ENCODE measurements at places on chromosomes 11 and 22.

GRCh38 chr11:3095712-3096361, 38.6 kb upstream of the CARS1 start:
- no peak for DNase-seq

DNA sequence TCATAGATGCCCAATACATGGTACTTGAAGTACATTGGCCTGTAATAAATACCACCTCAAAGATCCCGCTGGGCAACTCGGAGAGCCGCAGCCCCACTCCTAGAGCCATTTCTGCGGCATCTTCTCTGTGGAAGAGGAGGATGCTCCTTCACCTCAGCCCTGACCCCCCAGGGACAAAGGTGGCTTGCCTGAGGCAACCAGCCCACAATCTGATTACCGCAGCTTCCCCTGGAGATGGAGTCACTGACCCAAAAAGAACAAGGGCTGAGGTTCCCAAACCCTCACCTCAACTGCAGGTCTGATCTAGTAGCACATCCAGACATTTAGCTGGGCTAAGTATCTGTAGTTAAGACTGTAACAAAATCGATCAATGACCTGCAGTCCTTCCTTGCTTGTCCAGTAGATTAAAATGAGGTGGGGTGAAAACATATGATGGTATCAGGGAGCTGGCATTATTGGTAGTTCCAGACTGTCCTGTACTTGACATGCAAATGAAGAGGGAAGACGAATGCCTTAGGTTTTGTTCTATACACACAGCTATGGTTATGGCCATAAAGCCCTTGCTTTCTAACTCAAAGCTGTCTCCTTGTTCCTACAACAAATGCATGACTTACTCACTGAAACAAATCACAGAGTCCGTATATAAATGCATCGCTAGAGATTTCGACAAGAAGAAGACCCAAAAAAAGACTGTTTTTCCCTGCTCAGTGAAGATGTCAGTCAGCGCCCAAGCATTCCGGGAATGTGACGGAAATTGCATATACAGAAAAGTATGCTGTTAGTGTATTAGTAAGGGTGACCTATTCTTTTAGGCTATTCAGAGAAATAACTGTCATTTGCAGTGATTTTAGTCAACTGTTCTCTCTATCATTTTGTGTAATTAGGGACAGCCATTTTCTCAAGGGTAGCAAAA, 33.7 kb downstream of the C11orf71 start:
- DNase-seq = no peak

GRCh38 chr11:68692115-68692514, 7.8 kb downstream of the GAL start:
- DNase-seq = no peak

DNA sequence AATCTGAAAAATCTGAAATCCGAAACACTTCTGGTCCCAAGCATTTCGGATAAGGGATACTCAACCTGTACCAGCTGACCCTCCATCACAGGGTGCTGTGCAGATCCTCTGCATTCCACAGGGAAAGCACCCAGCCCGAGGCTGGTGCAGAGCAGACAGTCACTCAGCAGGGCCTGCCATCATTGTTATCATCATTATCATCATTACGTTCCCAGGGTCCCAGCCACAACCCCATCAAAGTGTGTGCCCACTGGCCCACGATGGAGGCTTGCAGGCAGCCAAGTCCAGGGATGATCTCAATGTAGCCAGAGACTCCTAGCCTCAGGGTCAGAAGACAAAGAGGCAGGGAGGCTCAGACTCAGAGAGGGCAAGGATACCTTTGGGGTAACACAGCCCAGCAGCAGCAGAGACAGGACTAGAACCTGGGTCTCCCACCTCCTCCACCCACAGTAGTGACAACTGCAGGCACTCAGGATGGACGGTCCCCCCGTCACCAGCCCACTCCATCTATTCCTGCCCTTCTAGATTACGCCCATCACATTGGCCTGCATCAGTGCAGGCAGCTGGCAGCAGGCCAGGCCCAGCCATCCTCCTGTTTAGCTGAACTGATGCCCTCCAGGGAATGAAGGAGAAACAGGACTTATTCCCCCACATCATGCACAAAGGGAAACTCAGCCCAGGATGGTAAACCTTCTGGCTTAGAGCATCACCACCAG, 10.3 kb downstream of the GAL3ST1 start:
- no peak for DNase-seq

DNA sequence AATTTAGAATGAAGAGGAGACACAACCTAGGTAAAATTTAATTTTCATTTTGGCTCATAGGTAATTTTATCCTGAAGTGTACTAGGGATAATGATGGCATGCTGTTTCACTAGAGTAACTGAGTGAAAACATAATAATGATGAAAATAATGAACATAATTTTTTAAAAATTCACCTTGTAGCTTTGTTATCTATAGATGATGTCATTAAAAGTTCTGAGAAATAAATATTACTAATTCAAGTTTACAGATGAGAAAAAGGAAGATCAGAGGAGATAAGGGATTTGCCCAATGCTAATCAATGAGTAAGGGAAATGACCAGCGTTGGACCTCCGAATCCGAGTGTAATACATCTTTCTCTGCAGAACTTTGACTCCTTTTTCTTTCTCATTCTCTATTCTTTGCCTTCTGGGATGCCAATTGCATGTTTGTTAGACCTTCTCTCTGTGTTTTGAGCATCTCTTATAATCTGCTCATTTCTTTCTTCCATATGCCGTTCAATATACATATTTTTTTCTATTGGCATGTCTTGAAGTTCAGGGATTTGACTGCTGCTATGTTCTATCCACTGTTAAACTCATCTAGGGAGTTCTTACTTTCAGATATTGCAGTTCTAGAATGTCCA, 186.5 kb downstream of the SNX19 start:
- no peak for DNase-seq

- no peak for DNase-seq
These were observed 35.6 kb downstream of the NXPE1 start for GRCh38 chr11:114524122-114524521.

GRCh38 chr11:79076526-79077115, 364.2 kb downstream of the TENM4 start:
- DNase-seq = no peak

- DNase-seq = no peak
These were observed 3.3 kb downstream of the CARD10 start for GRCh38 chr22:37515901-37516300.

- no peak for DNase-seq
These were observed 962.3 kb downstream of the TBC1D22A start for GRCh38 chr22:47724751-47725150.

DNA sequence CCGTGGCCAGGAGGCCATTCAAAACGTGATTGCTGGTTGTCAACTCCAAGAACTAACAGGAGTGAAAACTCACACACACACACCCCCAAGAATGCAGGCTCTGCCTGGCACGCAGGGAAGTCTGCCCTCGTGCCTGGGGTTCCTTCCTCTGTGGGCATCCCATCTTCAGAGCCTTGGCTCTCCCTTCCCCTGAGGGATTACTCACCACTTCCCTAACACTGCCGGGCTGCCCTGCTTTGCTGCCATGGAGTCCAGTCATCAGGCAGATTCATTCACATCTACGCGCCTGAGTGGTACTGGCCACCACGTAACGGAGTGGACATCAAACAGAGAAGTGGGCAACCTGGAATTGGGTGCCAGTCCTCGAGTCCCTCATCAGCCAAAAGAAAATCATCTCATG, 120.7 kb upstream of the TMEM45B start:
- no peak for DNase-seq

DNA sequence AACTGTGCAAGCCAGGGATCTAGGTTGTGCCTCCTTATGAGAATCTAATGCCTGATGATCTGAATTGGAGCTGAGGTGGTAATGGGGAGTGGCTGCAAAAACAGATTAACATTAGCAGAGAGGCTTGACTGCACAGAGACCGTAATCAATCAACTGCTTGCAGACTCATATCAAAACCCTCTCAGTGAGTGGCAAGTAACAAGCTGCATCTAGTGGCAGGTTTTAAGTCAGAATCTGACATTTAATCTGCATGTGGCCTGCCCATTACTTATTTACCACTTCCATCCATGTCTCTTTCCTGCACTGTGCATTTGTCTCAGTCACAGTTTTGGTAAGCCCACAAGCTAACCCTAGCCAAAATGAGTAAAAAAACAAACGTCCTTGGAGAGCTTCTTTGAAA, 11.2 kb downstream of the C11orf58 start:
- no peak for DNase-seq

DNA sequence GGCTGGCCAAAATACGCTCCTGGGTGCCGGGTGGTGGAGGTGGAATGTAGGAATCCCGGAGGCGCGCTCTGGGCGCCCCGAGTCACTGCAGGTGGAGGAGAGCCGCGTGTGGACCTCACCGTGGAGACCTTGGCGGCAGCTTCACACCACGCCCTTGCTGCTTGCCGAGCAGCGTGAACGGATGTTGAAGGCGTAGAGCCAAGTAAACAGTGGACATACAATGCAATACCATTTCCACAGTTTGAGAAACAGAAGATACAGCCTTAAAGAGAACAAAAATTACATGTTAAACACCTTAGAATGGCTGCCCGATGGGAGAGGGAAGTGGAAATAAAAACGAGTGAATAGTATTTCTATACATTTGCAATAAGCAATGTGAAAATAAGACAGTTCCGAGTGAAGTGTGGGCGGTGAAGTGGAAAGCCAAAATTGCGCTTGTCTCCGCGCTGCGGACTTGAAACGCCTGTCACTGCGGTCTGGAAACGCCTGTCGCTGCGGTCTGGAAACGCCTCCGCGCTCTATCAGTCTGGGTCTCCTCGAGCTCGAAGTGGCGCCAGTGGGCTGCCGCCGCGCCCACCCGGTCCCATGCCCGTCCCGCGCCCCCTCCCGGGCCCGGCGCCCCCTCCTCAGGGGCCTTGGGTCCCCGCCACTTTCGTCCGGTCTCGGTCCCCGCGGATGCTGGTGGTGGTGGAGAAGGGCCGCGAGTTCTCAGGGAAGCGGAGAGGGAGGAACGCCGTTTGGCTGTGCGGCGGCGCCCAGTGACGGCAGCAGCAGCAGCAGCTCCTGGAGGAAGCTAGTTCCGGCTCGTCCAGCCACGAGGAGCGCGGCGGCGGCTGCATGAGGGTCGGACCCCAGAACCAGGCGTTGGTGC, 1.6 kb downstream of the NCR3LG1 start:
- peak; percentile 48 for DNase-seq

- no peak for DNase-seq
These were observed 14.8 kb downstream of the BRD1 start for GRCh38 chr22:49812838-49813237.

DNA sequence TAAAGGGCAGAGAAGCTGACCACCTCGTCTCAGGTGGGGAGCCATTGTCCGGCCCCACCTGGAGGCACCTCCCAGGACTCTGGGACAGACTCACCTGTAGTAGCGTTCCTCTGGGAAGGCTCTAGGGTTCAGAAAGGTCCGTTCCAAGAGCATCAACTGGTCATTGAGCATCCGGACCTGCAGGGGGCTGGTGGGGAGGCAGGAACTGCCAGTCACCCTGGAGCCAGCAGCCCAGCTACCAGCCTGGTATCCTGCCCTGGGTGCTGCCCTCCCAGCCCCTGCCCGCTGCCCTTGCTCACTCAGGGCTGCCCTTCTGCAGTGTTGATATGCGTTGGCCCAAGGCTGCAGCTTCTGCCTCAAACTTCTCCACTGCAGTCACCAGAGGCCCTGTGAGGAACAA, 4.7 kb downstream of the SAC3D1 start:
- no peak for DNase-seq

GRCh38 chr11:57562596-57562995, 4.9 kb downstream of the UBE2L6 start:
- no peak for DNase-seq

DNA sequence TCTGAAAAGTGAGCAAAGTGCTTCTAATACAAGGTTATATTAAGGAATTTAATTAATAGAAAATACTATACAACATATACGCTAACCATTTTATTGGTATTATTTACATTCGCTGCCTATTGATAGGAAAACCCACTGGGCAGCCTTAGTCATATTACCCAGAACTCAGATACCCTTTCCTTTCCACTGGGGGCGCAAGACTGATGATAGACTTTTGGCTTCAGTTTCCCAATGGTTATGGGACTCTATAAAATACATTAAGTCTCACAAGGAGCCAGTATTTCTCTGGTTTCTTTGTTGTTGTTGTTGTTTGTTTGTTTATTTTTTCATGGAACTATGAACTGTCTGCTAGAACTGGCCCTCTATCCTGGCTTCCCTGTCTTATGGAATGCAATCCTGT, 471.1 kb upstream of the KIRREL3 start:
- DNase-seq = no peak

- DNase-seq = no peak
These were observed 25.0 kb downstream of the MTMR3 start for GRCh38 chr22:29907753-29908515.

- DNase-seq = no peak
These were observed 240.3 kb downstream of the FAM76B start for GRCh38 chr11:95549301-95549700.

DNA sequence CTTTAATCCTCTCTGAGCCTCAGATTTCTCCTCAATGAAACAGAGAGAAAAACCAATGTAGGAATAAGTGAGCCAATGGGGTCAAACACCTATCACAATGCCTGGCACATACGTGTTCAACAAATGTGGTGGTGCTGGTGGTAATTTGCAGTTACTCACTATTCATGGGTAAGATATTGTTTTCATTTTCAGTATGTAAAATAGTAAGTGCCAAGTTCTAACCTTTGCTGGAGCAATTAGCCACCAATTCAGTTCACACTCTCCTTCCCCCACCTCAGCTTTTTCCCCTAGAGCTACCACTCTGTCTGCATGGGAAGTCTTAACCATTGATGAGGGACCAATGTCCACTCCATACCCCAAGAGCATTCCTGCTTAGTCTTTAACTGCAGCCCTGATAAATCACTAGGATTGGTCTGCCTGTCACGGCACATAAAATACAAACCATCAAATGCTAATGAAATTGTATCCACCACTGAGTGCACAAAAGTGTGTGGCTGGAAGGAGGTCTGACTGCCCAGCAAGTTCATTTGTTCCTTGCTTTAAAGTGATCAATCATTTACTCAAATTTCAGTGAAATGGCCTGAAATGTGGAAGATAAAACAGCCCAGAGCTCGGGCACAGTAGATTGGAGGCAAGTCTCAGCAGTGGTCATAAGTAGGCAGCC, 187.4 kb upstream of the API5 start:
- DNase-seq = no peak

GRCh38 chr11:120564573-120565311, 53.2 kb downstream of the GRIK4 start:
- no peak for DNase-seq

- DNase-seq = no peak
These were observed 306.0 kb downstream of the BUD13 start for GRCh38 chr11:116466801-116467200.

DNA sequence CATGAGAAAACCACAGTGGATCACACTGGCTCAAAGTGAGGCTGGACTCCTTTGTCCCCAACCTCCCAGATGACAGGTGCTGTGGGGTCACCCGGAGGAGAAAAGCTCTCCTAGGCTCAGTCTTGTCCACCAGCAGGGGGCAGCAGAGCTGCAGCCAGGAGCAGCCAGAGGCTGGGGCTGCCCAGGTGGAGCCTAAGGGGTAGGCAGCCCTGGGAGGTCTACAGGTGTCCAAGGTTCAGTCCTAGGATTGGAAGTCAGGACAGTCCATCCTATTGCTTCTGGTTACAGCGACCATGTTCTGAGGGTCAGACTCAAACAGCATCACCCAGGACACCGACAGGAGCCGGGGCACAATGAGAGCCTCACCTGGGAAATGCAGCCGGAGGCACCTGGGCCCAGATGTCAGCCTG, 77.6 kb upstream of the IGLL5 start:
- no peak for DNase-seq

GRCh38 chr11:4916581-4916980, 2.6 kb downstream of the OR51G2 start:
- no peak for DNase-seq

- DNase-seq = no peak
These were observed 23.8 kb downstream of the MYBPC3 start for GRCh38 chr11:47328449-47329390.
